ENCODE measurements at places on chromosomes 12 and 14.
A peak's percentile ranks its signal among the peaks of the same experiment; 100 is the strongest.

DNA sequence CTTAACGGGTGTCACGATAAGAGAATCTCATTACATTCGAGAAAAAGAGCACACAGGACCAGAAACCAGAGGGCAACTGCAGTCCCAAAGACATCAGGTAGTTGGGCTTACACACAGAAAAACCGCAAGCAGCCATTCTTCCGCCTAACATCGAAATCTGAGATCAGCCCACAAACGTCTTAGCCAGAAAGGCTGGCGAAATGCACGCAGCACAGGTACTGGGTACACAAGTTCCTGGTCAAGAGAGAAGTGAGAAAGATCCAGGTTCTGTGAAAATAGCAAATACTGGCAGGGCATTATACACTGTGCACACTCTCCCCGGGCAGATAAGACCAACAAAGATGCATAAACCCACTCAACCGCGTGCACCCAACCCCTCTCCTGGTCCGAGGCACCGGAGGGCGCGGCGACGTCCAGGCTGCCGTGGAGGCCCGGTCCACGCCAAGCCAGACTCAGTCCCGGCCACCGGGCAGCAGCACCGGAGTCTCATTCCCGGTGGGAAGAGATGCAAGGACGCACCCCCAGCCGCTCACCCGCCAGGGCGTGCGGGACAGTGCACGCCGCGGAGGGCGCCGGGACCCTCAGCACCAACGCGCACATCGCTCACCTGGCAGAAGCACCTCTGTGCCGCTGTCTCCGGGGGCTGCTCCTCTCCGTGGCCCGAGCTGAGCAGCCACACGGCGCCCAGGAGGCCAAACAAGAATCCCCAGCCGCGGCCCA, 437 bp downstream of the ERO1A start:
- DNase-seq = peak; percentile 30

- DNase-seq = peak; percentile 13
Observed at GRCh38 chr14:92513204-92513965, at the start of gene RIN3. Gene RIN3, plus strand, starts transcription at chr14:92513781. Its CDS starts 152 bp downstream, at chr14:92513933.

GRCh38 chr14:31371646-31372045, 48.7 kb downstream of the HEATR5A start:
- DNase-seq = no peak

- DNase-seq = no peak
Observed at GRCh38 chr12:120972870-120973543, 5.3 kb upstream of the HNF1A start.

DNA sequence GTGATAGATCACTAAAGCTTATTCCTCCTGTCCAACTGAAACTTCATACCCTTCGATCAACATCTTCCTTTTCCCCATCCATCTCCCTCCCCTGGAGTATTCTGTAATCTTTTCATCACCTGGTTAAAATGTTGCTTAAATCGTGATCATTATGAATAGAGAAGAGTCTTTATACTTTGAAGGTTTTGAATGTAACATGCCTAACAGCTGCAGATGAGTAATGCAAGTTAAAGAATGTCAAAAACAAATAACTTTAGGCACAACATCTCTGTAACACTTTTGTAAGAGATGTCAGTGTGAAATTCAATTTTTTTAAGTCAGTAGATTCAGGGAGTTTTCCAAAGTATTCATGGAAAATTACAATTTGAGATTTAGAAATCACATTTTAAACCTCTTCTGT, 25.0 kb downstream of the RXYLT1 start:
- no peak for DNase-seq

GRCh38 chr14:78611796-78612571, 441.8 kb downstream of the NRXN3 start:
- DNase-seq = no peak

DNA sequence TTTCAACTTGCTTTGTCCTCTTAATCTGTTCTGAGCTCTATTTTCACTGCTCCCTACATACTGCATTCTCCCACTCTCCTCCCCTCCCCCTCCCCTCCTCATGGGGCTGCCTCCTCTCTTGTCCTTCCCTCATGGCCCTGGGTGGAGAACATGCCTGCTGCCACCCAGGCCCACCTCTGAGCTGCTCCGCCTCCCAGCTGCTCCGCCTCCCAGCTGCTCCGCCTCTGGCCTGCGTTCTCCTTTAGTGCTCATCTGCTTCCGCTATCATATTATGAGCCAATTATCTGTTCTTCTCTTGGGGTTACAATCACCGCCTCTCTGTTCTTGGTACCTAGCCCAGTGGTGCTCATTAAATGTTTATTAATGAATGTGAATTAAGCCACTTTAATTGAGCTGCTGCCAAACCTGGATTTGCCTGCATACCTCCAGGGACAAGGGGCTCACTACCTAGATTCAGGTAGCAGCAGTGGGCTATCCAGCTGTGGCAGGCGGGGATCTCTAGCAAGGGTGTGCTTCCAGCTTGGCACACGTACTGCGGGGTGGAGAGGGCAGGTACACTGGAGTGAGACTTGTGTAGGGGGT, 32.0 kb upstream of the FAM181A start:
- DNase-seq = no peak

DNA sequence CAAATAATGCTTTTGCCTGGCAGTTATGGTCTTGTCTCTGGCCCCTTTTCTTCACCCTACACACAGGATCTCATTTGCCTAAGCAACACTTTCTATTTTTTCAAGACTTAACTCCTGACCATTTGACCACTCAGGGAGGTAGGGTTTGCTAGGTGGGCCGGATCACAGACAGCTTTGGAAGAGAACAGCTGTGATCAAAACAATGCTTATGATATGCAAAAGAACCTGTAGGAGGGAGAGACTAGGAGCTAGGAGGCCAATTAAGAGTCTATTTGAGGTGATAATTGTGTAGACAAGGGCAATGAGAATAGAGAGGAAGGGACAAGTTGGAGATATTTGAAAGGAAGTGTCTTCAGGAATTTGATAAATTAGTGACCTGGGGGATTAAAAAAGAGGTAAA, 12.3 kb upstream of the DACT1 start:
- no peak for DNase-seq

- DNase-seq = no peak
Observed at GRCh38 chr14:90060965-90061684, 669 bp upstream of the KCNK13 start.

- DNase-seq = no peak
Observed at GRCh38 chr12:119721306-119721705, 53.4 kb downstream of the PRKAB1 start.

DNA sequence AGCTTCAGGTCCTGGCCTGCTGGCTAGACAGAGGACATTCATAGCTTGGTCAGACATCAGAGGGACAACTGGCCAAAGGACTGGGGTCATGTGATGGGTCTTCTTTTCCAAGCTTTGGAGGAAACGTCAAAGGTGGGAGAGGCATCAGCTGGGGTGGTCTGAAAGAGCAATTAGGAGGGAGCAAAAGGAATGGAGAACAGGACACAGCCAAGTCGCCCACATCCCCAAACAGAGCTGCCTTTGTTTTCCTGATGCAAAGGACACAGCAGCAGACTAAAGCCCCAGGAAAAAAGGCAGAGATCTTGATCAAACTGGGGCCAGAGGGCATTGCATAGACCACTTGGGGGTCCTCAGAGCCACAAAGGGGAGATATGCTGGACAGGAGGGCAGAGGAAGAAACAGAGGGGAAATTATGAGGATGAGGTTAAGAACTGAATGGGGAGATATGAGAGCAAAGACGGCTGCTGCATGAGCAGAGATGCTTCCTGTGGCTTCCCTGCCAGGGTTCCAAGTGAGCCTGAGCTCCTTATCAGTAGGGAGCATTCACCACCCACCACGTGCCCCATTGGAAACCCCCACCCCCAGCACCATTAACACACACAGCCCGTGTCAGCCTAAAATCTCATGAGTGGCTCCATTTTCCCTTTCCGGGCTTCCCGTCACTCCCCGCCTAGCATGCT, 62.4 kb downstream of the ANO2 start:
- no peak for DNase-seq

DNA sequence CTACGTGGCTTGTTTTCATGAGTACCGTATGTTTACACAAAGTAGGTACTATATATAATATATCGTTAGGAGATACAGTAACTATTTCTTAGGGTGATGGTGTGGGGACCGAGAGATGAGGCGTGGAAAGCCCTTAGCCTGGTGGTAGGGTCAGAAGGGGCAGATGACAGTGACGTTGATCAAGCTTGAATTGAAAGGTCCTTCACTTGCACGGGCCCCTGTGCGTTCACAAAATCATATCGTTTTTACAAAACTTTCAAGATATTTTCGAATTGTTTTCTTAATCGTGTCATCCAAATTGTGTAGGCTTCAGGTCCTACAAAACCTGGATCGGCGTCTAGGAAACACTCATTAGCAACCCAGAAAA, 881 bp upstream of the SOS2 start:
- no peak for DNase-seq

- no peak for DNase-seq
Observed at GRCh38 chr14:69262516-69262915, 2.6 kb downstream of the GALNT16 start.

GRCh38 chr12:10393291-10393690, 3.5 kb upstream of the KLRK1 start:
- DNase-seq = no peak

- no peak for DNase-seq
Observed at GRCh38 chr14:69316449-69317101, 56.6 kb downstream of the GALNT16 start.

DNA sequence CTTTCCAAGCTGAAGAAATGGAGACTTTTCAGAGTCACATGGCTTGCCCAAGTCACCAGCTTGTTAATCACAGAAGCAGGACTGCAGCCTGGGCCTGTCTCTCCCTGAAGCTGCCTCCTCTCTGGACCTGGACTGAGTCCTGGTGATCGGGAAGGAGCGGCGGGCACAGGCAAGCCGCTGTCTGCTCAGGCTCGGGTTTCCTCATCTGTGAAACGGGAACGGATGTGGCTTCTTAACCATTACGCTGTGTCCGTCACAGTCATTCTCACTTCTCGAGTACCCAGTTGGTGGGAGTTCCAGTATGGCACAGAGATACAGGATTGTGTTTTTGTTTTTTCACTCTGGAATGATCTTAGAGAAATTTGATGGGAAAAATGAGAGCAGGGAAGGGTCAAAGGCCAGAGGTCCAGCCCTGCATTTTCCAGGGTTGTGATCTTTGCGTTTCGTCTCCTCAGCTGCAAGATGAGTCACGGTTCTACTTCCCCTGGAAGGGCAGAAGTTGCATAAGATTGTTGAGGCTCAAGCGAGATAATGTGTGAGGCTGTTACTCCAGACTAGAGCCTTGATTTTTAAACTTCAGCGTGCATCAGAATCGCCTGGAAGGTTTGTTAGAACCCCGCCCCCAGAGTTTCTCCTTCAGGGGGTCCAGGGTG, 7.6 kb upstream of the LRTM2 start:
- no peak for DNase-seq

GRCh38 chr12:127257366-127257935, 1009.5 kb upstream of the TMEM132C start:
- no peak for DNase-seq

DNA sequence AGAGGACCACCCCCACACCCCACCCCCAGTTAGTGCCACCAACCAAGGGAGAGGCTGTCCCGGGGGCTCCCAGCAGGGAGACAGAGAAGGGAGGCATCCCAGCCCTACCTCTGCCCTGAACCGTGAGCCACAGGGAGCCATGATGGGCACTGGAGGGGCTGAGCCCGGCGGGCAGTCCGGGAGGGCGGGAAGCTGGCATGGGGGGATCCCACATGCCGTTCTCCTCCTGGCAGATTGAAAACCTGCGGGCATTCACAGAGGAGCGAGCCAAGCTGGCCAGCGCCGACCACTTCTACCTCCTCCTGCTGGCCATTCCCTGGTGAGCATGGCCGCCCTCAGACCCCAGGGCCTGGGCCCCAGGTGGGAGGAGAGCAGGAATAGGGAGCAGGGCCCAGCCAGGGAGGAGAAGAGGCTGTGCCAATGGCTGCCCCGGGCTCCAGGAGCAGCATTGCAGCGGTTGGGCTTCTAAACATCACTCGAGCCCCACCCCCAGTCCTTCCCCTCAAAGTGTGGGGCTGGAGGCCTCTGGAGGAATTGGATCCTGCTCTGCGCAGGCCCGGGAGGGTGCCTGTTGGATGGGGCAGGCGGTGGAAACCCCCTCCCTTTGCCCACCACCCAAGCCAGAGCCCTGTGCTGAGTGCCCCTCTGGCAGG, 14.5 kb upstream of the ADSS1 start:
- no peak for DNase-seq

DNA sequence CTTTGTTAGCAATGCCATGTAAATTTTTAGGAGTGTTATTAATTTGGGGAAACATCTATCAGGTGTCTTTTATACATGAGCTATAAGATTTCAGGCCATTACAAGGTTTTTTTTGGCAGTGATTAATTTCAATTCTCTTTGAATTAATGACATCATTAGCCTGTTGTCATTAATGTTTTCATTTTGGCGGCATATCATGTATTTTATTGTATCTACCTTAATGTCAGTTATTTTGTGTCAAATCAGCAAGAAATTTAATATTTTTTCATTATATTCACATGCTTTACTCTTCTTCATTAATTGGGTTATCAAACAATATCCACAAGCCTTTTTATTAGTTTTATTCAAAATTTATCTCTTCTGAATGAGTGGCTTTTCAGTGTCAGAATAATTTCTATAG, 153.0 kb upstream of the CAND1 start:
- no peak for DNase-seq

- no peak for DNase-seq
Observed at GRCh38 chr12:49959685-49960473, 1.8 kb upstream of the AQP5 start.

- DNase-seq = no peak
Observed at GRCh38 chr14:50666772-50667683, 1.1 kb downstream of the SAV1 start.

- no peak for DNase-seq
Observed at GRCh38 chr12:60123557-60123956, 527.7 kb downstream of the SLC16A7 start.

GRCh38 chr12:75177997-75178396, 31.6 kb downstream of the KCNC2 start:
- no peak for DNase-seq

- no peak for DNase-seq
Observed at GRCh38 chr12:28443337-28443736, 253.1 kb downstream of the CCDC91 start.

- no peak for DNase-seq
Observed at GRCh38 chr12:49552014-49552413, 13.2 kb downstream of the KCNH3 start.

Measured in activated T-helper 1 cell treated with anti-CD3 and anti-CD28 coated beads, Interleukin-2, amount 50 U/mL, for 16 hours (primary cell).